ENCODE measurements at places on chromosomes 2 and 18. TPM values are rescaled to one million over a fixed set of nuclear protein-coding genes. Genes with fewer than 3 reads are reported as not detected.

The RESP18 gene
- total RNA-seq, result not detected

The NGEF gene
- not detected for total RNA-seq

The LIMS3 gene
- not detected for total RNA-seq

The CXCR1 gene
- total RNA-seq, result 0.99 TPM

The ACTR3 gene
- total RNA-seq, result 633 TPM

The SCYGR3 gene
- not detected for total RNA-seq

The FSIP2 gene
- 0.17 TPM for total RNA-seq

The KCNG2 gene
- not detected for total RNA-seq

The CYP26B1 gene
- total RNA-seq, result not detected

DNA sequence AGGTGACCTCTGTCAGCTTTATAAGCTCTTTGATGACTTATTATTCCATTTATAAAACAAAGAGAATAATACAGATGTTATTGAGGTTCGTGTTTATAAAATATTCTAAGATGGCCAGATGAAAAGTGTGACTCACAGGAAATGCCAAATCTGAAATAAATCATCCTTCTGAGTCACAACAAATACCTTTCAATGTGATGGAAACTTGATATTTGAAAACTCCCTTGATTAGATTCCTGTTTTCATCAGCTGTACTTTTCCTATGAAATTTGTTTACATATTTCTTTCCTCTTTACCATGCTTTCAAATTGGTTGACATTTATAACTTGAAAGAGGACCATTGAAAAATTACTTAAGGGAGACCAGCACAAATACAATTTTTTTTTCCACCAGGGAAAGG is 30.6 kb upstream of the PPP1R1C start:
- H3K4me1 ChIP-seq, result peaks cover 17% of the 10 kb centered on the region
- H3K36me3 ChIP-seq, result no peaks in the 10 kb centered on the region
- no peak for DNase-seq
- H3K4me3 ChIP-seq, result no peak overlapping the region

GRCh38 chr2:71901466-71901865 is 246.2 kb downstream of the CYP26B1 start:
- no peaks in the 10 kb centered on the region for H3K36me3 ChIP-seq
- no peak overlapping the region for H3K27ac ChIP-seq
- no peaks in the 10 kb centered on the region for H3K4me1 ChIP-seq

DNA sequence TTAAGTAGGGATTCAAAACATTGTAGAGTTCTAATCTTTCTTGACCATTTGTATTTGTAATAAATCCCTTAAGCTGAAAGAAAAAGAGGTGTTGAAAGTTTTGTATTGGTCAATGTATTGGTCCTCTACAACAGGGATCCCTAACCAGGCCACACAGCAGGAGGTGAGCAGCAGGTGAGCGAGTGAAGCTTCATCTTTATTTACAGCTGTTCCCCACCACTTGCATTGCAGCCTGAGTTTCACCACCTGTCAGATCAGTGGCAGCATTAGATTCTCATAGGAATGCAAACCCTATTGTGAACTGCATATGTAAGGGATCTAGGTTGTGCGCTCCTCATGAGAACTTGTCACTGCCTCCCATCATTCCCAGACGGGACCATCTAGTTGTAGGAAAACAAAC is 715.7 kb upstream of the NXPH2 start:
- DNase-seq, result no peak
- no peak overlapping the region for H3K27ac ChIP-seq
- no peaks in the 10 kb centered on the region for H3K36me3 ChIP-seq
- H3K4me1 ChIP-seq, result no peaks in the 10 kb centered on the region
- H3K4me3 ChIP-seq, result no peak overlapping the region
- H3K27me3 ChIP-seq, result no peaks in the 10 kb centered on the region

DNA sequence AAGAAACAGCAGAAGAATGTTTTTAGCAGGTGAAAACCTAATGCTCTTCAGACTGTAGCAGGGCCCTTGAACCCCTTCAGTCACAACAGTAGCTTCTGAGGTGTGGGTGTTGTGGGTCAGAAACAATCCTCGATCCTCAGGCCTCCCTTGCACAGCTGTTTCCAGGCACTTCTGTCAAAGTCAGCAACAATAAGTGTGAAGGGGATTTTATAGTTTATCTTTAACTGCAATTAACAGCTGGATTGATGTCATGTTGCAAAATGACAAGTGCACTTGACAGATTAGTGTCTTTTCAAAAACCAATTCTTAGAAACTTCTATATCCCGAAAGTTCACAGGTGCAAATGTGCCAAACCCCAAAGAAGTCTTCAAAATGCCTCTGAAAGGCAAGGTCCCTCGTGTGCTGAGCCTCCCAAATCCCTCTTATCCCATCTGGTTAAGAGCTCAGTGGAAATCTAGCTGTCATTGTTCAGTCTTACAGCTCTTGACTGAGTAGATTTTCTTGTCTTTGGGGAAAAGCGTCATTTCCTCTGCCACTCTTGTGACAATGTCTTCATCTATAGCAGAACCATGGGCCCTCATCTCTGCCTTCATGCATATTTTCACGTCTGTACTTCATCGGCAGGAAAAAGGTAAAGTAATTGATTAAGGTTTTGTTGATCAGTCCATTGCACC is 29.6 kb downstream of the M1AP start:
- no peak overlapping the region for H3K27ac ChIP-seq
- H3K27me3 ChIP-seq, result peaks cover 25% of the 10 kb centered on the region
- DNase-seq, result no peak
- H3K4me1 ChIP-seq, result peaks cover 13% of the 10 kb centered on the region

DNA sequence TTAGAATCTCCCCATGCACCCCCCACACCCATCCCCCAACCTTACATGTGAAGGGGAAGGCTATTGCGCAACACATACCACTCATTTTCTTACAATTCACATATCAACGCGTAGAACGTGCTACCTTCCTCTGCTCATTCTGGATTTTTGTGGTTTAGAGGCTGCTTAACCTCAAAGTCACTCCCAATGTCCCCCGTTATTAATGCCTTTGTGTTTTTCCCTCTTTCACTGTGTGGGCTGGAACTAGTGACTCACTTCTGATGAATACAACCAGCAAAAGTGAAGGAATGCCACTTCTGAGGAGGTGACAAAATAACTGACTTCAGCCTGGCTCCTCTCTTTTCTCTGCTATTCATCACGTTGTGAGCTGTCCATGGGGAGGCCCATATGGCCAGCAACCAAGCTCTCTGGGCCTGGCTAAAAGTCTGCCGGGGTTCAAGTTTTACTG is 342.5 kb upstream of the NXPH2 start:
- H3K27me3 ChIP-seq, result no peaks in the 10 kb centered on the region
- no peak overlapping the region for H3K27ac ChIP-seq
- no peaks in the 10 kb centered on the region for H3K4me1 ChIP-seq
- no peaks in the 10 kb centered on the region for H3K36me3 ChIP-seq
- H3K4me3 ChIP-seq, result no peak overlapping the region
- no peak for DNase-seq

DNA sequence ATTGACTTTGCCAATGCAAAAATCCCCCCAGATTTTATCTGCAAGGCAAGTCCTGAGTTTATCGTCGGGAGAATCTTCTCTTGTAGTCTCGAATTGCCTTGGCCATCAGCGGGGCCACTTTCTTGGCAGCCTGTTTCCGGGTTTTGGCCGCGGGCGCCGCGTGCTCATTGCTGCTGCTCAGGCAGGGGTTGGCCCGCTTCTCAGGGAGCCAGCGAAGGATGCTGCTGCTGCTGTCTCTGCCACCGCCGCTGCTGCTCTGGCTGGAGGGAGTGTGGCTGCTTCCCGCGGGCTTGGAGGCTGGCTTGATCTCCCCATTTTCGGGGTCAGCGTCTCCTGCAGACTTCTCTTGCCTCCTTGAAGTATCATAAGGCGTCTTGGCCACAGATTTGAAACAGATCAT is 2.5 kb downstream of the ELOA2 start:
- H3K36me3 ChIP-seq, result no peaks in the 10 kb centered on the region
- no peak overlapping the region for H3K4me3 ChIP-seq
- no peak for DNase-seq
- H3K27ac ChIP-seq, result no peak overlapping the region
- no peaks in the 10 kb centered on the region for H3K4me1 ChIP-seq

- H3K4me3 ChIP-seq, result no peak overlapping the region
- no peaks in the 10 kb centered on the region for H3K36me3 ChIP-seq
- no peak overlapping the region for H3K27ac ChIP-seq
- no peak for DNase-seq
- H3K27me3 ChIP-seq, result peaks cover 13% of the 10 kb centered on the region
These were observed 244.3 kb downstream of the METTL4 start for GRCh38 chr18:2326999-2327398.

GRCh38 chr18:11516751-11517503 is 92.5 kb upstream of the SLC35G4 start:
- H3K27ac ChIP-seq, result no peak overlapping the region
- no peak overlapping the region for H3K4me3 ChIP-seq
- H3K27me3 ChIP-seq, result peaks cover 6% of the 10 kb centered on the region

DNA sequence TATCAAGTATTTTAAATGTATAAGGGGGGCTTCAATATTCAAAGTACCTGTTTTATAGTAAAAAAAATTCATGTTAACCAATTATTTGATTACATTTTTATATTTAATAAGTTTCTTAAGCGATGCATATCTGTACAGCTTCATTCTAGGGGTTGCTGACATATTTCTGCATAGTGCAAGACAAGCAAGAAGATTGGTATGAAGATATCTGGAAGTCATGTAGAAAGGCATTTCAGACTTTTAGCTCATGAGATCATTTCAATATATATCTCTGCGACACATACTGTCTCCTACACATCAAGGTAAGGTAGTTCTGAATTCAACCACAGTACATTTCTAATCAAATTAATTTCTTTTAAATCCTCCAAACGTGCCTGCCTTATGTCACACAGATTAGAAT is 73.1 kb downstream of the MEMO1 start:
- DNase-seq, result no peak
- H3K36me3 ChIP-seq, result peaks cover 1% of the 10 kb centered on the region
- peaks cover 4% of the 10 kb centered on the region for H3K4me1 ChIP-seq
- no peak overlapping the region for H3K4me3 ChIP-seq
- no peak overlapping the region for H3K27ac ChIP-seq

GRCh38 chr2:63023444-63023843 is 27.2 kb upstream of the OTX1 start:
- no peak overlapping the region for H3K4me3 ChIP-seq
- no peaks in the 10 kb centered on the region for H3K27me3 ChIP-seq
- no peaks in the 10 kb centered on the region for H3K4me1 ChIP-seq
- H3K36me3 ChIP-seq, result no peaks in the 10 kb centered on the region
- H3K27ac ChIP-seq, result no peak overlapping the region

DNA sequence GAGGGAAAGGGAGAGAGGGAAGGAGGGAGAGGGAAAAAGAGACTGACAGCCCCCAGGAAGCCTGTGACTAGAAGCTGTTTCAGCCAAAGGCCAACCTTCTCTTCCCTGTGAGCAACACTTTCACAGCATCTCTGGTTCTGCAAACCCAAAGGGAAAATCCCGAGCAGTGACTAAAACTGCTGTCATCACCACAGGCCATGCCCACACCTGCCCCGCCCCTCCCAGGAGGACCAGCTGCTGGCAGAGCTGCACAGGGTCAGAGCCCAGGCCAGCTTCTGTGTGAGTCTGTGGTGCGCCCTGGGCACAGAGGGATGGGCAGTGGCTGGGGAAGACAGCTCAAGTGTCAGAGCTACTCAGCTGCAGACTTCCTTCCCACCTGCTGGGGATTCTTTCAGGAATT is 64.9 kb upstream of the OTOS start:
- no peak overlapping the region for H3K27ac ChIP-seq
- peaks cover 8% of the 10 kb centered on the region for H3K27me3 ChIP-seq
- no peak for DNase-seq

- H3K36me3 ChIP-seq, result no peaks in the 10 kb centered on the region
- DNase-seq, result no peak
- H3K27ac ChIP-seq, result no peak overlapping the region
- H3K4me1 ChIP-seq, result no peaks in the 10 kb centered on the region
These were observed 1241.2 kb downstream of the SUCLG1 start for GRCh38 chr2:83217854-83218253.

GRCh38 chr2:126208266-126208665 is 447.7 kb upstream of the GYPC start:
- H3K27ac ChIP-seq, result no peak overlapping the region
- H3K4me1 ChIP-seq, result no peaks in the 10 kb centered on the region
- H3K4me3 ChIP-seq, result no peak overlapping the region
- no peaks in the 10 kb centered on the region for H3K27me3 ChIP-seq
- no peaks in the 10 kb centered on the region for H3K36me3 ChIP-seq

GRCh38 chr2:112008910-112009485 is 46.1 kb upstream of the TMEM87B start:
- H3K27me3 ChIP-seq, result no peaks in the 10 kb centered on the region
- no peak overlapping the region for H3K27ac ChIP-seq
- no peak overlapping the region for H3K4me3 ChIP-seq
- no peaks in the 10 kb centered on the region for H3K4me1 ChIP-seq
- H3K36me3 ChIP-seq, result no peaks in the 10 kb centered on the region
- no peak for DNase-seq

DNA sequence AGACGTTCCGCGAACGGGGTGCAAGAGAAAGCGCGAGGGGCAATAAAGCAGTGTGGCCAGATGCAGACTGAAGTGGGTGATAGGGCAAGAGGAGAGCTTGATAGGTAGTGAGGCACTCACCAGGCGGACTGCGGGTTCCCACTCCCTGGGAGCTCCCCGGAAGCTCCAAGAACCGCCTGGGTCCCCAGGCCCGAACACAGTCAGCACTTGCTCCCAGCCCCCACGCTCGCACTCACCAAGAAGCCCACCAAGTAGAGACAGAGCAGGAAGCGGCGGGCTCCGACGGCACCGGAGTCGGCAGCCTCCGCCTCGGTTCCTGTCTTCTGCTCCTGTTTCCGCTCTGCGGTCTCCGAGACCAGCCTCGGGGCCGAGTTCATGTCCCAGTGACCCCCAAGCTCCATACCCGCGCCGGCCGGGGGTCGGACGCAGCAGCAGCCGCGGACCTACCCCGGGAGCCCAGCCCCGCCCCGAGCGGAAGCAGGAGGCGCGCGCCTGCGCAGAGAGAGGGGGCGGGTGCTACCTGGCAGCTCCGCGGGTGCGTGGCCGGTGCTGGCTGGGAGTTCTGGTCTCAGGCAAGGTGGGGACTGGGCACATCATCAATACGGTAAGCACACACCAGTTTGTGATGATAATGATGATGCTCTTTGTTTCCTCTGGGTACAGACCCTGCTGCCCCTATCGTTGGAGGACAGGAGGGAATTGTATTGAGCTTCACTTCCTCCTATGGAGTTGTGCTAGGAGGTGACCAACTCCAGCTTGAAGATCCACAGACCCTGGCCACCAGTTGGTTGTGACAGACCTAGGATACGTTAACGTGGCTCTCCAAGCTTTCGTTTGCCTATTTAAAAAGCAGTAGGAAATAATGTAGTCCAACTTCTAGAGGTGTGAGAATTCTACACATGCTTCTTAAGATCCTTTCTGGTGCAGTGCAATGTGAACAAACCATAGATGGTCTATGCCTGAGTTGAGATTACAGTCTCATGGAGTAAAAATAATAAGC is 25.1 kb upstream of the TMEM182 start:
- peaks cover 33% of the 10 kb centered on the region for H3K4me1 ChIP-seq
- peak overlapping the region; percentile 92 for H3K27ac ChIP-seq
- peak overlapping the region; percentile 89 for H3K4me3 ChIP-seq

Data from activated CD4-positive, alpha-beta T cell treated with anti-CD3 and anti-CD28 coated beads, Interleukin-2, amount 10 ng/mL, durations not matched to agents 7 days and 5 days (primary cell).